ENCODE measurements at places on chromosomes 5 and 9. TPM values are rescaled to one million over a fixed set of nuclear protein-coding genes. Genes with fewer than 3 reads are reported as not detected.

The CFAP157 gene
- total RNA-seq: 0.27 TPM

DNA sequence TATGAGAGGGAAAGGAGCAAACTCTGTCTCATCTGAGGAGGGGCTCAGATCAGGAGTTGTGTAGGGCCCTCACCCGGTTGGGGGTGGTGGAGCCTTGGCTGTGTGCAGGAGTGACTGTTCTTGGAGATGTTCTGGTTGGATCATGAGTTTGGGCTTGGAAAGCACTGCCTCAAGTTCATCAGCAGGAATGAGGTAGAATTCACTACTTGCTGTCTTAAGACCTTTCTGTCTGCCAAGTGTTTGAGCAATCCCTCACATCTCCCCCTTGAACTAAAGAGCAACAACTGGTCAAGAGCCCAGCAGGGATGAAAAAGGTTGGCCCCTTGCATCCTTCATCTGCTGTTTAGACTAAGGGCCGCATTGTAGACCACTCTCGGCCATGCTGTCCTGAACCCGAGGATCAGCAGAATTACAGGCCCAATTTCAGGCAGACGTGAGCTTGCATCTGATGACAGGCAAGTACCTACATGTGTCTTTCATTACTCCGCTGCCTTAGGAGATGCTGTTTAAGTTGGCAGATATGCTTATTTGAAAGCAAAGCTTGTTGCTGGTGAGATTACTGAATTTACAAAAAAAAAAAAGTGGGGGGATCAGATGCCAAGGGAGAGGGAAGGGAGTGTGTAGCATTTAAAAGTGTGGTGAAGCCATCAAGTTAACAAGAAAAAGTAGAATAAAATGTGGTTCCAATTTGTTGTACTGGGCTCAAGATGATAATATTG, 36.4 kb downstream of the PIK3R1 start:
- peak; percentile 57 for DNase-seq

DNA sequence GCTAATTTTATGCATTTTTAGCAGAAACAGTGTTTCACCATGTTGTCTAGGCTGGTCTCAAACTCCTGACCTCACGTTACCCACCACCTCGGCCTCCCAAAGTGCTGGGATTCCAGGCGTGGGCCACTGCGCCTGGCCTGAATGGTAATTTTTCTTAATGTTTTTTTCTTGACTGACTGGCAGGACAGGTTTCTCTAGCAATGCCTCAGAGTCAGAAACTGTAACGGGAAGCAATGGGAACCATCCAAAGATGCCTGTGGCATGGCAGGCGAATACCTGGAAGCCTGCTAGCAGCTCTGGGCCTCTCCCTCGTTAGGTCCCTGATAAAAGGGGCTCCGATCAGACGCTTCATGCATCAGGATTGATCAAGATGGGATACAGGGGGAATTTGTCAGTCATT, 639.2 kb downstream of the NR2F1-AS1 start:
- no peak for DNase-seq

GRCh38 chr9:130180516-130180915, 8.3 kb downstream of the NCS1 start:
- no peak for DNase-seq

DNA sequence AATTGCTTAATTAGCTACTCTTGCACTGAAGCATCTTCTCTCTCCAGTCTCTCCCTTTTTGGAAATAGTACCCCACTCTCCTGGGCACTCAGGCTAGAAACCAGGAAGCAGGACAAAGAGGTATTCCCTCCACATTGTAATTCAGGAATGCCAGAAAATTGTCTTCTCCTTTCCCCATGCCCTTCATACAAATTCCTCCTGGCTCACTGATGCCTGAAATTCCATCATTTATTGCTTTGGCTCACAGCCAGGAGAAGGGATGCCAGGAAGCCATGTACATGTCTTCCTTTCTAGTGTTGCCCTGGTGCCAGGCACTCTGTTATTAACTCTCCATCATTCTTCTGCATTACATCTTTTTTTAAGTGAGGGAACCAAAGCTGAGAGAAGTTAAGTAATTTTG, 716.5 kb upstream of the C9orf72 start:
- no peak for DNase-seq

The TLE1 gene
- total RNA-seq: 73.5 TPM

The GOLM1 gene
- 64.5 TPM for total RNA-seq

GRCh38 chr9:122186301-122186700, 26.6 kb downstream of the MORN5 start:
- DNase-seq: peak; percentile 68

DNA sequence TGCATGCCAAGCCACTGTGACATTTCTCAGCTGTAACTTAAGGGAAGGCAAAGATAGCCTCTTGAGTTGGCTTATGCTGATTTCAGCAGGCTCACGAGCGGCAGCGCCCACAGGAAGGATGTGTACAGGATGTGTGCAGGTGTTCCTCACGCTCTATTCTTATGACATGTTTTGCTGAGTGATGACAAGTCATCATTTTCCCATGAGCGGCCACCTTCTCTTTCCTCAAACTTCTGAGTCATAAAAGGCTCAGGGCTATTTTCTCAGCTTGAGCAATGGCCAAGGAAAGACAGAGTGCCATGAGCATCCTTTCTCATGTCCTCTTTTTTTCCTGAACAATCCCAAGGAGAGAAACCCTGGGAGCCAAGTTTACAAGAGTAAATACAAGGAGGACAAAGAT, 365.9 kb downstream of the PLK2 start:
- no peak for DNase-seq

DNA sequence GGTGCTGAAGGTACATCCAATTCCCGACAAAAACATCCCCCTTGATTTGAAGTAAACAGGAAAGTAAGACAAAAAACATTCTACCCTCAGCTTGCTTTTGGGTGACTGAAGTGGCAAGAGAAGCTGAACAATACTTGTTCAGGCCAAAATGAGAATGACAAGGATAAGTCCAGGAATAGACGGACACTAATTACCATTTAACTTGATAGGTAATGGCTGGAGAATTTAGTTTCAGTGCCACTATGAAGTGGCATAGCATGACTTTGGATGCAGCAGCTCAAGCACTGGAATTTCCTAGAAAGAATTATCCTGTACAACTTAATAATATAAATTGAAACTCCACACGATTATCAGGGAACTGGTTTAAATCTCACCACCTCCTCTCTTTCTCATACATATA, 49.7 kb downstream of the HOMER1 start:
- DNase-seq: no peak

DNA sequence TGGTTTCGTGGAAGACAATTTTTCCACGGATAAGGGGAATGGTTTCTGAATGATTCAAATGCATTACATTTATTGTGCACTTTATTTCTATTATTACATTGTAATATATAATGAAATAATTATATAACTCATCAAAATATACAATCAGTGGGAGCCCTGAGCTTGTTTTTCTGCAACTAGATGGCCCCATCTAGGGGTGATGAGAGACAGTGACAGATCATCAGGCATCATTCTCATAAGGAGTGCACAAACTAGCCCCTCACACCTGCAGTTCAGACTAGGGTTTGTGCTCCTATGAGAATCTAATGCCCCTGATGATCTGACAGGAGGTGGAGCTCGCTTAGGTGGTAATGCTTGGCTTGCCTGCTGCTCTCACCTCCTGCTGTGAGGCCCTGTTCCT, 6.4 kb downstream of the ISCA1 start:
- peak; percentile 46 for DNase-seq

The TRIM7 gene
- total RNA-seq: not detected

GRCh38 chr5:1105350-1106265, 6.3 kb downstream of the SLC12A7 start:
- no peak for DNase-seq

The DMGDH gene
- total RNA-seq: 0.73 TPM

DNA sequence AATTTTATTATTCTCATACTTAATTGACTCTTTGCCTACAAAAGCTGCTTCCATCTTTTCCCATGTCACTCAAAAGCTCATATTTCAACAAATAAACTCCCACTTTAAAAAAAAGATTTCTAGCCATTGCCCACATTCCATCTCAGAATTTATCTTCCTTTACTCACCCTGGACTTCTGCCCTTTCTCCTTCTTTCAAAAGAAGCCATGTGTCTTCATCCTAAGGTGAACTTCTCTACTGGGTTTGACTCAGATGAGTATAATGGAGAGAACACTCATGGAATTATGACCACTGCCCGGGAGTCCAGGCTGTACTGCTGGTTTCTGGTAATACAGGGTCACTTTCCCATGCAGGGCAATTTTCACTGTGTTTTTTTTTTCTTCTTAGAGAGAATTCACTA, 548.5 kb upstream of the ZNF462 start:
- no peak for DNase-seq

DNA sequence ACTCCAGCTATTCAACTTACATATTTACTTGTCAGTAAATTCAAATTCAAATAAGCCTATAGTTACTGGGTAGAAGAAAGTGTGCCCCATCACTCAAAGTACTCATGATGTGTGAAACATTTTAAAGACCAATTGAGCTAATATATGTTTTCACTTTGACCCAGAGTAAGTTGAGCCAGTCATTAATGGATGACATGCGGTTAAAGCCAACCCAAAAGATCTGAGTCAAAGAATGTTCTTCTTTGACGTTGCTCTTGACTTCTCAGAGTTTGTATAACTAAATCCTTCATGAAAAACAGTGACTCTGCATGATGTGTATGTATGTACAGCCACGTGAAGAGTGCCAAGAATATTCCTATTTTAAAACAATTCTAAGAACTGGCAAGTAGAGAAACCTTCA, 237.4 kb downstream of the NR2F1-AS1 start:
- DNase-seq: no peak

DNA sequence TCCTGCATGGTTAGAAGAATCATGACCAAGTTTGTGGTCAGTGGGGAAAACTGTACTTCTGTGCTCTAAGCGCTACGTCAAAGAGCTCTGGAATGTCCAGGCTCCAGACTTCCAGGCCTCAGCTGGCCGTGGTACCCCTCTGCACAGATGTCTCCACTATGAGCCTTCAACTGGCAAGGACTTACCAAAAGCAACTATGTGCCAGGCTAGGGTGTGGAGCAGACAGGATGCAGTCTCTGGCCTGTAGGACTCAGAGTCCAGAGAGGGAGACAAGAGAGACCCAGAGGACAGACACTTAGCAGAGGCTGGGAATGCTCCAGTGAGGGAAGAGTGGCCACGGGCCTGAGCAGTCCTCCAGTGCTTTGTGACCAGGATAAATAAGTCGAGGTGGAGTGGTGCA, 31.0 kb upstream of the TCF7 start:
- DNase-seq: no peak

- DNase-seq: no peak
Measured at GRCh38 chr9:136516191-136516654, 29.6 kb downstream of the NOTCH1 start.

GRCh38 chr9:76191493-76191892, 202.7 kb downstream of the RFK start:
- DNase-seq: no peak

The PCDHGB5 gene
- total RNA-seq: 1.0 TPM

DNA sequence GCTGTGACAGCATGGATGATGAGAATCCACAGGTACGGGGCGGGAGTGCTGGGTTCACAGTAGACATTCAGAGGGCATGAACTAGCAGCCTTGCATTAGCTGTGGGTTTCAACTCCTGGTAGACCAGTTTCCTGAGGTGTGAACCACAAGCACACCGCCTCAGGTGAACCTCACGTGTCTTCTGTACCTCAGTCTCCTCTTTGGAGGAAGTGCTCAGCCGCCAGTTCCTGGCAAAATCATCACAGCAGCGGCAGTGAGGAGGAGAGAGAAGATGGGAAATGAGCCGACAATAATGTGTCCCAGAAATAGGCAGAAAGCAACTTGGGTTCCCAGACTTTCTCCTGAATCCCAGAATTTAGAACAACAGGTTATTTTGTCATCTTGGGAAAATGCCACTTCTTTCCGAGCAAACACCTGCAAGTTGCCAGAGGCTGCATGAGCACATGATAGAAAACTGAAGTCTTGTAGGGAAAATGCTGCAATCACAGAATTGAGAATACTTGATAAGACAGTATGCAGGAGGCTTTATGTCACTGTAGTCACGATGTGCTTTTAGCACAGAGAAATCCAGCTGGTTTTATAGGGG, 258.5 kb downstream of the AOPEP start:
- DNase-seq: no peak

DNA sequence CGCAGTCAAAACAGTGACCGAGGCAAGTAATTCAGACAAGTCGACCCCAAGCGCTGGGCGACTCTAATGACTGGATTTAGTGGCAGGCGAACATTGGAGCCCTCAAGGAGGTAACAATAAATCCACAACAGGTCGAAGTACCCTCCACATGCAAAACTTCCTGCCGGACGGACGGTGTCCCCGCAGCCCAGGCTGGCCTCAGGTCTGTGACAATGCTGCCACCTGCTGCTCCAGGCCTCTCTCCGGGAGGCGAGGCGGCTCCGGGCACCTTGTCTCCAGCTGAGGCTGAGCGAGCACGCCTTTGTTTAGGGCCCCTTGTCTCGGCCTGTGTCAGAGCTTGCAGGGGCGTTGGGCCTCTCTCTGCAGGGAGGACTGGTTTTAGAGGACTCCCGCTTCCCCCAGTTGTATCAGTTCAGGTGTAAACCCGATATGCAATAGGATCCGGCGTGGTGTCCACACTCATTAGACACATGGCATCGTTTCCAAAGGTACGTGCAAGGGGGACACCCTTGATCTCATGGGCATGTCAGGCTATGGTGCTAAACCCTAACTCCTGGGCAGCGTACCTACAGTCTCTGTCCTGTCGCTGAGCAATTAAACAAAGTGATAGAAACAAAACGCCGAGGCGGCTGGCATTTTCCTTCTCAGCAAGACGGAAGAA, 628.0 kb upstream of the ADAMTS16 start:
- peak; percentile 86 for DNase-seq

DNA sequence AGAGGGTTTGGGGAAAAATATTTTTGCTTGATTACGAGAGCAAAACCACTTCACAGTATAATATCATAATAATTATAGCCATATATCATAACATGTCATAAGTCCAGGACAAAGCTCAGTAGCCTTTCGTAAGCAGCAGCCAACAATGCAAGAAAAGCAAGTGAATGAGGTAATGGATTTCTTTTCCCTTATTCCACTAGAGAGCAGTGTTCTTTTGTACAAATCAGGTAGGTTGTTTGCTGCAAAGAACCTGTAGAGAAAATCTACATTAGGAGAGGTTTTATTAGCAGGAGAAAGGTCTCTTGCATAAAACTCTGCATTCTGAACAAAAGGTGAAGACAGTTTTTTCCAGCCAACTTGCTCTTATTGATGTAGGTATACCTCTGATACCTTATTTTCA, 1033.4 kb downstream of the TLE4 start:
- DNase-seq: no peak

The ADCY2 gene
- total RNA-seq: 63.2 TPM

The STPG3 gene
- total RNA-seq: not detected

The PROB1 gene
- 4.8 TPM for total RNA-seq

GRCh38 chr5:159096243-159096923, 3.3 kb downstream of the EBF1 start:
- DNase-seq: peak; percentile 77

The SLC6A7 gene
- not detected for total RNA-seq

DNA sequence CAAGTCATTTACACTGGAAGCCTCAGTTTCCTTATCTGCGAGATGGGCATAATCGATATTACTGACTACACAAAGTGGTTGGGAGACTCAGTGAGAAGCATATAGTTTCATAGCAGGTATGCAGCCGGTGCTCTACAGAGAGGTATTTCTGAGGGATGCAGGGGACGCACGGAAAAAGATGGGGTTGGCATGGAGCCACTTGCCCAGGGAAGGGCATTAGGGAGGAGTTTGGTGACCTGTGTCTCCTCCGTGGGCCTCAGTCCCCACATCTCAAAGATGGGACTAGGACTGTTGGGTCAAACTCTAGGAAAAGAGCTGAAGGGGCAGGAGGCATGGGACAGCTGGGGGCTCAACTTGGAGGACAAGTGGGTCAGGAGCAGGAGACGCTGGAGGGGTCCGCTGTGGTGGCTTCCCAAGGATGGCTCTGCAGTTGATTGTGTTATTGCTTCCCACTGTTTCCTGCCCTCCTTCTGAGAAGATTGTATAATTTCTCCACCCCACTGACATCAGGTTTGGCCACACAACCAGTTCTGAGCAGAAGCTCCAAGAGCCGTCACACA, 158.6 kb upstream of the ALDH1B1 start:
- no peak for DNase-seq

The SLC1A1 gene
- 5.5 TPM for total RNA-seq
